Suppressor macrophage treated with lipopolysaccharide for 4 hours (primary cell): ENCODE measurements at places on chromosomes 7 and 10.

- DNase-seq, result no peak
Measured at GRCh38 chr10:121974019-121974534, 940 bp downstream of the NSMCE4A start.

- DNase-seq, result no peak
Measured at GRCh38 chr7:132516042-132516840, 60.0 kb downstream of the PLXNA4 start.

GRCh38 chr7:63039882-63040281 lies 958.8 kb upstream of the ZNF722 start:
- no peak for DNase-seq

- DNase-seq, result peak; percentile 20
Measured at GRCh38 chr7:100875356-100875751, 451 bp downstream of the SRRT start.

GRCh38 chr10:13272164-13272571 lies 27.7 kb downstream of the PHYH start:
- no peak for DNase-seq

- DNase-seq, result no peak
Measured at GRCh38 chr10:95254629-95255028, 36.2 kb downstream of the PDLIM1 start.

GRCh38 chr7:5574770-5575269 lies 151.2 kb upstream of the TNRC18 start:
- DNase-seq, result no peak

DNA sequence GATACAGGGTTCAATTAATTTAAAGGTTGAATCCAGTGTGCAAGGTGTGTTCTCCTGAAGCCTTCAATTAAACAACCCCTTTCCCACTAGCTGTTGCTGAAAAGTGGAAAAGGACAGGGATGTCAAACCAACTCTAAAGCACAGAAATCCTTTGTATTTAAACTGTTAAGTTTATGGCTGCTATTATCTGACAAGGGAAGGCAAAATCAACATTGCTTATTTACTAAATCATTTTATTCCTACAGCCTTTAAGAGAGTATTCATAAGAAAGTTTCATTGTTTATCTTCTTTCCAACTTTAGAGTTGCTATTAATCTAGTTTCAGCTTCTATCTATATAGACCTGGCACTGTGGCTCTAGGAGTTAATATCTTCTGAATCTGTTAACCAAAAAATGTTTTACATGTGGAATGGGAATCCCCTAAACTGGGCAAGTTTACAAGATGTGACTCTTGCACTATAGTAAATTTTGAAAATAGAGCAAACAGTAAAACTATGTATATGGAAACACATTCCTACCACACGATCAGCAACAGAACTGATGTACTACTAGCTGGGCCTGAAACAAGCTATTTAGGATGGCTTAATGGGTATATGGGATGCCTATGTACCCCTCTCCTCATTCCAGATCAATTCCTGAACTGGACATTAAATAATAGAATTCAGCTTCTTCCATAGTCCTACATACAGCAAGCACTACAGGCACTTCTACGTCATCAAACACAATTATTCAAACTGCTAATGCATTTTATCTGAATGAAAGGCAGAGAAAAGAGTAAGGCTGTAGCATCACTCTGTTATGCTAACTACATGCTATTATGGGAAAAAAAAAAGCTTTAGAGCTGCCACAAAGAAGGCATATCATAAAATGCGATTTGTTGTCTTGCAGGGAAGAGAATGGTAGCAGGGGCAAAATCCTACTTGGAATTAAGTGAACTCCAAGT lies 52.8 kb downstream of the CDK6 start:
- no peak for DNase-seq

DNA sequence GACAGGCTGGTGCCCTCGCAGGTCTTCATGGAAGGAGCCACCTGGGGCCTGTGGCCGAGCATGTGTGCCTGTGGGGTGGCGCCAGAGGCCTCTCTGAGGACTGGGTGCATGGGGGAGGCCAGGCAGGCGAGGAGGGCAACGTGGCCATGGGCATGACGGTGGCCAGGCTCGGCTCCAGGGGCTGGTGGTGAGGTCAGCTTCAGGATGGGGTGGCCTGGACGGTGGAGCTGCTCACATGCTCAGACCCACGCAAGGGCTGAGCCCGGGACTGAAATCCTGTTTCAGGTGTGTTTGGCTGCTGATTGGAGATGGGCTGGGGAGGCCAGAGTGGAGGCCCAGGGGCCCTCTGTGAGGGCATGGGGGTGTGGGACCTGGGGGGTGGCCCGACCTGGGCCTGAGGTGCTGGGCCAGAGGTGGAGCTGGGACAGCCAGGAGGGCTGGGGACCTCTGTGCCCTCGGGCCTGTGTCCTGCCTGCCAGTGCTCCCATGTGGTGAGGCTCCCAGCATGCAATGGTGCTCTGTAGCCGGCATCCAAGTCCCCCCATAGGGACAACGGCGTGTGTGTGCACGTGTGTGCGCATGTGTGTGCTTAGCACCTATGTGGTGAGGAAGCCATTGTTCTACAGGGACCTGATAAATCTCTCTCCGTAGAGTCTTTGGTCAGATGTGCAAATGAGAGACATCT lies 71.1 kb downstream of the INPP5A start:
- no peak for DNase-seq

GRCh38 chr10:79221110-79222051 lies 125.9 kb upstream of the PPIF start:
- DNase-seq, result no peak

DNA sequence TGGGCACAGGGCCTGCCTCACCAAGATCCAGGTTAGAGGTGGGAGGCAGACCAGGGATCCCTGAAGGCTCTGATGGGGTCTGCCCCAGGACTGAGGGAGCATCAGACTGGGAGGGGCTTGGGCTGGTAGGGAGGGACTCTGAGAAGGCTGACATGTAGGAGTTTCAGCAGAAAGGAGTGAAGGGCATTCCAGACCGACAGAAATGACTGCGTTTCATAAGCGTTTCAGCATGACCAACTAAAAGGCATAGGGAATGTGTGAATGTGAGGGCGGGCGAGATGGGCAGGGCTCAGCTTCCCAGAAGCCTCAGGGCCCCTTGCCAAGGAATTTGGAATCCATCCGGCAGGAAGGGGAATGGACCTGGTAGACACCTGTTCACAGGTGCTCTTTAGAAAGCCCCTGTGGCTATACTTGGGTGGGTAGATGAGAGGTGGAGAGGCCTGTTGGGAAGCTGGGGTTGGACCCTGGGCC lies 24.9 kb upstream of the SLC29A3 start:
- DNase-seq, result no peak

GRCh38 chr10:102118867-102119266 lies 1.3 kb downstream of the LDB1 start:
- DNase-seq, result peak; percentile 27

GRCh38 chr7:25478925-25479324 lies 250.6 kb upstream of the NPVF start:
- no peak for DNase-seq

- DNase-seq, result no peak
Measured at GRCh38 chr7:130393101-130393561, 12.8 kb downstream of the CPA1 start.

DNA sequence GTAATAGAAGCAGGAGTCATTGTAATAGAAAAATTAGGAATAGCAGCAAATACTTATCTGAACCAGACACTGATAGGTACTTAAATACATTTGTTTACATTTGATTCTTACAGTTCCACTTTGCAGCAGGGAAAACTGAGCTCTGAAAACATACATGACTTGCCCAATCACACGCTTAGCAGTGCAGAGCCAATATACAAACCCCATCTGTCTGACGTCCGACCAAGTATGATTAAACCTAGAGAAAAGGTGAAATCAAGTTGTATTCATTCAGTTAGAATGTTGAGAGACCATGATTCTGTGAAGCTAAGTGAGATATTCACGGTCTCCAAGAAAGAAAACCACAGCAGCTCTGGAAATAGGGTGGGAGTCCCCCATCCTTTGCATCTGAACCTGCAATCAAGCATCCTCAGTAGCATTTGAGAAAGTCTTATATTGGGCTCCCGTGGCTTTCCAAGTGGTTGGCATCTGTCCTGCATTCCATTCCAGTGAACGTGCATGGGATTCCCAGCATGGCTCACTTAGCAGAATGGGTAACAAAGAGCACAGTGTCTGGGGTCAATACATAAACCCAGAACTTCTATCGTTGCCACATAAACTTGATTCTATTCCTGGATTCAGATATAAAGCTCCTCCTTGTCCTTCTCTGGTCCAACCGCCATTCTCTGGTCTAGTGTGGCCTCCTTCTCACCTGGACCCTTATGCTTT lies 148.7 kb upstream of the RSU1 start:
- no peak for DNase-seq

DNA sequence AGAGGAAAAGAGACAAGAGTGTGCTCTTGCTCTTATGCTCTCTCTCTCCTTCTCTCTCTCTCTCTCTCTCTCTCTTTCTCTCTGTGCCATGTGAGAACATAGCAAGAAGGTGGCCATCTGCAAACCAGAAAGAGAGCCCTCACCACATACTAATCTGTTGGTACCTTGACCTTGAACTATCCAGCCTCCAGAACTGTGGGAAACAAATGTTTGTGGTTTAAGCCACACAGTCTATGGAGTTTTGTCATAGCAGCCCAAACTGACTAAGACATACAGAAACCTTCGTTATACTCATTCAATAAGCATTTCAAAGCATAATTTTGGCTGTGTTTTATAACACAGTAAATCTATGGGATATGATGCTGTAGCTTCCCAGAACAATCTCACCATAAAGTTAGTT lies 56.4 kb upstream of the PLPP4 start:
- DNase-seq, result no peak

DNA sequence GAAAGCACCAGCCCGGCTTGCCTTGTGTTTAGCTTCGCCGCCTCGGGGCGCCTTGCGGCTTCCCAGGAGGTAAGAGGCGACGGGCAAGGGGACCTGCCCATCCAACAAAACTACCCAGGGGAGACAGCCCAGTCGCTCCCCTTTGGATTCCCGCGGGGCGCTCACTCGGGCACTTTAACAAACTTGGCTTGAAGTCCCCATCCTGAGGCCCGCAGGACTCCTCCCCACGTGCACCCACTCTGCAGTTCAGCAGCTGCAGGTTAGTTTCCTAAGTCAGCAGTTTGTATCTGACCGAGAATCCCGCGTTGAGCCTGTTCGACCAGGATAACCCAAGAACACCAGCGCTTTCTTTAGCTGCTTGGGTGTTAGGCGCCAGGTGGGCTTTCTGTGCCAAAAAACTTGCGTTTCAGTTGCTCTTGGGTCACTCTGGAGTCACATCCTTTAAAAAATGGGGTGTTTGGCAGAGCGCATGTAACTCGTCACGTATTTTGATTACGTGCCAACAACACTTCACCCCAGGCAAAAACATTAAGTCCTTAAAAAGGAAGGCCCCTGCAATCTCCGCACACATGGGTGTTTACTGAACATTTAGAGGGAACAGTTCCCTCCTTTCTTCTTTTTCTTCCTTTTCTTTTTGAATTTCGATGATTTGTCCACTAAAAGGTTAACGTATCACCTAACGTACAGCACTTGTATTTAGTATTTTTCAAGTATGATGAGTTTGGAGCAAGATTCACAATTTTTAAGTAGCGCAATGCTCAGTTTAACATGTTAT lies 876 bp downstream of the DNAH11 start:
- no peak for DNase-seq

DNA sequence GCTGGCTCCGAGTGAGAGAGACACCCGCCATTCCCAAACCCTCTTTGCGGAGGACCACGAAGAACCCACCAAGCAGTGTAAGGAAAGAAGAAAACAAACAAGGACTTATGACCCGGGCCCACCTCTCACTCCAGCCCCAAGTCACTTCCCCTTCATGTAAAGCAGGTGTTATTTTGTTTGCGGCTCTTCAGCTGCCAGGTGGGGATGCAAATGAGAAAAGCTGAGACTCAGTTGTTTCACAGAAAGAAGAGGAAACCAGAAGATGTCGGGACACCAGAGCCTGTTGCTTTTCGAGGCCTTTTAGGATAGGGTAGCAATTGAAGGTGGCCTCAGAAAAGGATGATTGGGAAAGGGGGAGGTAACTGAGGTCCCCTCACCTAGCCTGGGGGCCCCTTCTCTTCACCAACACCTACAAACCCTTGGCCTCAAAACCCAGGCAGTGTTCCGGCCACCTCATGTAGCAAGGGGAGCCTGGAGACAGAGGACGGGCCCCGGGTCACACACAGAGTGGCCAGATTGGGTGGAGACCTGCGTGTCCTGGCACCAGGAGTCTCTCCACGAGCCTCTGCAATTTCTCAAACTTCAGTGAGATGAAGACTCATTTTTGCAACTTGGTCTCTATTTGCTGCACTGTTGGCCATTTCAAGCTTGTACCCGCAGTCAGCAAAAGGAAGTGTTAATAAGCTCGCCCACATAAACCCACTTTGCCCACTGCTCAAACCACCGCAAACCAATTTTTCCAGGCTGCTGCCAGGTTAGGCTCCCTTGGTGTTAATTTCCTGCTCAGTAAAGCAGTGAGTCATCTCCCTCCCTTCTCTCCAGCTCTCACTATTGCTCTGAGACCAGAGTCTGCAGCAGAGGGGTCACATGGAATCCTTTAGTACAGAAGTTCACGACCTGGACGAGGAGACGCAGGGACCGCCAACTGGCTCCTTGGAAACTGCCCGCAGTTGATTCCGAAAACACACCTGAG lies 45.5 kb downstream of the AOC1 start:
- DNase-seq, result no peak

GRCh38 chr10:60863796-60864195 lies 80.2 kb downstream of the RHOBTB1 start:
- DNase-seq, result no peak

DNA sequence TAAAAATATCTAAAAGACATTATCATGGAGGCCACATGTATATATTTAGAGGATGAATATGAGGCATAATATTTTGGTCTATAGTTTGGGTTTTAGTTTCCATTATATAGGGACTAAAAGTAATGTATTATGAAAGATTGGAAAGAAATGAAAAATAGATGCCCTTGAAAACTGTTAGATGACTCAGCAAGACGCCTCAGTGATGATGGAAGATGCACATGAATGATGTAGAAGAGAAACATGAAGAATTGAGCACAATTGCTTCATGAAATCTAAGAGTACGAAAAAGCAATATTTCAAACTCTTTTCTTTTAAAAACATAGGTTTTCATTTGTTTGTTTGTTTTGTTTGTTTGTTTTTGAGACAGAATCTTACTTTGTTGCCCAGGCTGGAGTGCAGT lies 89.8 kb downstream of the ARL4A start:
- peak; percentile 23 for DNase-seq

DNA sequence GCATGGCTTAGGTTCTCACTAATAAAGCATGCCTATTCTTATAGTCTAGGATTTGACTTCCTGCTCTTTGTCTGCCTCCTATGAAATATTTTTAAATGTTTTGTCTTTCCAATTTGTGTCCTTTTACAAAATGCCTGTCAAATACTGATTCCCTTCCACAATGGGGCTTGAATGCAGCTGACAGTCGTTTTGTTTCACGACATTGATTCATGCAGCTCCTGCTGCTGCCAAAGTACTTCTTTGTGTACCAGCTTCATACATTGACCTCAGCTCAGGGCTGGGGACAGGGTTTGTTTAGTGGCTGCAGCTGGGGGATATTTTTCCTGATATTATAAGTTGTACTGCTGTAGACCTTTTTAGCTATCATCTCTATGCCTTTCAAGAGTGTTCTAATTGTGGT lies 371.9 kb upstream of the CHRM2 start:
- no peak for DNase-seq

- DNase-seq, result peak; percentile 94
Measured at GRCh38 chr10:113094114-113094486, 144.1 kb downstream of the TCF7L2 start.

- DNase-seq, result no peak
Measured at GRCh38 chr10:104617831-104618230, 23.3 kb upstream of the SORCS3 start.
